ENCODE measurements at places on chromosomes 12 and 14.
A peak's percentile ranks its signal among the peaks of the same experiment; 100 is the strongest.

GRCh38 chr12:69003991-69004390 lies 71.0 kb upstream of the CPM start:
- DNase-seq, result no peak

GRCh38 chr14:72527591-72527990 lies 366.3 kb downstream of the DPF3 start:
- no peak for DNase-seq

- no peak for DNase-seq
Observed at GRCh38 chr14:54455363-54455762, 14.2 kb upstream of the CNIH1 start.

GRCh38 chr12:34287437-34287836 lies 265.1 kb downstream of the ALG10 start:
- no peak for DNase-seq

DNA sequence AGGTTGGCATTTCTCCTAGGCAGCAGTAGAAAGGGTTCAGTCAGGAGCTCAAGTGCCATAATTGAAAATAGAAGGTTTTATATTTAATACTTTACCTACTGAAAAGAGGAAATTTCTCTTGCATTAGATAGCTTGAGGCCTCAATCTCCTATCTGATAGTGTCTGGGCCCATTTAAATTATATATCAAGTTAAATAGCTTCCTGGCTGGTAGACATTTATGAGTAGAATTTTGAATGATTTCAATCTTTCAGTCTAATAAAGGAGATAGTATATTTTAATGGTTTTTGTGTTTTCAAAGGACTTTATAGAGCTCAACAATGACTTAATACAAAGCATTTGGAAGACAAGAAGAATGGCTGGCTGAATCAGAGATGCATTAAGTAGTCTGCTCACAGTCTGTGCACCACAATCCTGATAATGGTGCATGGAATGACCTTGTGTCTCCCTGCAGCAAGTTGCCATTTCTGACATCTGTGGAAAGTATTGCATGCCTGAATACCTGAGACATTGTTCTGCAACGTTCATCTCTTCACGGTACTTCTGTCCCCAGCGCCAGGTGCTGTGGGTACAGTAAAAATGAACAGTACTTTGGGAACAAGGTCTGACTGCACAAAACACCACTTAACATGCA lies 974.1 kb downstream of the TMTC2 start:
- DNase-seq, result no peak

GRCh38 chr14:100902295-100903133 lies 1.0 kb downstream of the RTL1 start:
- no peak for DNase-seq

DNA sequence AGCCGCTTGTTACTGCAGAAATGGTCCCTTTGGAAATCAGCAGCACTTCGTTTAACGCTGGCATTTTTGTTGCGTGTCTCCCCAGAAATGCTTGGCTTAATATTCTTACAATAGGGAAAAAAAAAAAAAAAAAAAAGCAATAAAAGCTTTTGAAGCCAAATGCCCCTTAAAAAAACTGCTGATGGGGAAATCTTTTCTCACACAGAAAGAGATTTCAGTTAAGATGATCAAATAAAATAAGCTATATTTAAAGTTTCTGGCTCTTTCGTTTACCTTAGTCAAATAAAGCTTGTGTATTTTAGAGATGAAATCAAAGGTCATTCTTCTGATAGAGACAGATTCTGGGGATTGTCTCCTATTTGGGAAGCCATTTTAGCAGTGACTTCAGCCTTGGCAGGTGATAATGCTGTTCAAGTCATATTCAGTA lies 52.4 kb upstream of the FRS2 start:
- DNase-seq, result no peak

- no peak for DNase-seq
Observed at GRCh38 chr14:27072589-27072988, 474.8 kb upstream of the NOVA1 start.

- DNase-seq, result peak; percentile 27
Observed at GRCh38 chr14:64880221-64881121, 764 bp upstream of the SPTB start.

- no peak for DNase-seq
Observed at GRCh38 chr12:115975411-115975810, 302.1 kb downstream of the MED13L start.

GRCh38 chr14:54669721-54670561 lies 103.0 kb downstream of the SAMD4A start:
- no peak for DNase-seq

DNA sequence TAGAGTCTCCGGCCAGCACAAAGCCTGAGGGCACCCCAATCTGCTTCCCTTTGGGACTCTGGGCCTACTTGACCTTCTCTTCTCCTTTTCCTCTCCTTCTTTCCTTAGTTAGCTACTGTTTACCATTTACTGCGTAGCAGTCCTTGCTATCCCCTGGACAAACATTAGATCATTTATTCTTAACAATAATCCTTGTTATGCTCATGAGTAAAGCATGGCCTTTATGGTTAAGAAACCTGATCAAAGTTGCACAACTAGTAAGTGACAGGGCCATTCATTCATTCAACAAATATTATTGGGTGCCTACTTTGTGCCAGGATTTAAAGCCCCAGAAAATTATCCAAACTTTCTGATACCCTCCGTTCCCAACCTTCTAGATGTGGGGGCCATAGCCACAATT lies 3.2 kb upstream of the HDAC7 start:
- no peak for DNase-seq

- no peak for DNase-seq
Observed at GRCh38 chr14:31752867-31753661, 191.9 kb downstream of the NUBPL start.

GRCh38 chr14:68779761-68780323 lies 13.0 kb downstream of the ZFP36L1 start:
- DNase-seq, result no peak

DNA sequence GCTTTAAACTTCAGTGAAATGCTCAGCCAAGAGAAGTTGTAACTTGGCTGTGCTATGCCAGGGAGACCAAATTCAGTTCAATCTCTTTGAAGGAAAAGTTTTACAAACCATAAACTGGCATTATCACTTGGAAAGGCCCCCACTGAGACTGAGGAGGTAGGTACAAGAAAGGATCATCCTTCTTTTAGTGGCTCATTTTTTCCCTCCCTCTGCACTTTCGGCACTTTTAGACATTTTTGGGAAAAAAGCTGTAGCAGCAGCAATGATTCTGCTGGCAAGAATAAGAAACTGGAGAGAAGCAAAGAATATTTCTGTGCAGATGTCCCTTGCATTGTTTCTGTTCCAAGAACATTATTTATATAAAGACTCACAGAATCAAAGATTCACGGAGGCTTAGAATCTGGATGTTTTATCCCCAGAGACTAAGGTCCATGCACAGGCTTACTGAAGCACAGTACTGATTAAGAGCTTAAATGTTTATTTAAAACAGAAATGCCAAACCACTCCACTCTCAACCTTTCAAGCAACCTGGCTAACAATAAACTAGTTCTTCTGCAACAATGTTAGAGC lies 12.3 kb downstream of the ZC2HC1C start:
- no peak for DNase-seq

DNA sequence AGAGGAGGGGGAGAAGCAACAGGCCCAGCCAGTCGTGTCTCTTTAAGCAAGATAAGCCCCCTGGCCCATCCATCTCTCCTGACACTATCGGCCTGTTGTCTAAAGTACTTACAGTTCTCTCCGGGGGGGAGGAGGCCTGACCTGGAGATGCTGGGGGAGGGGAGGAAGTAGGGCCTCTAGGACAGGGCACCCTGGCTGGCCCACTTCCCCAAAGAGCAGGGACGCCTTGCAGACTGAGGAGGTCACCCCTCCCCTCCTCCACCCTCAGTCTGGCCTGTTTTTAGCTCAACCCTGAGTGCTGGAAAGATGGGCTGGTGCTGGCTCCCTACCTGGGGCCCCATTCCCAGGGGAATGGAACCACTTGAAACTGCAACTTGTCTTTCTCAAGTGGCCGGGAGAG lies 70.3 kb downstream of the TBX5 start:
- no peak for DNase-seq

GRCh38 chr12:13211191-13211858 lies 14.8 kb downstream of the EMP1 start:
- no peak for DNase-seq

- no peak for DNase-seq
Observed at GRCh38 chr12:14958361-14959125, 2.9 kb downstream of the ARHGDIB start.

DNA sequence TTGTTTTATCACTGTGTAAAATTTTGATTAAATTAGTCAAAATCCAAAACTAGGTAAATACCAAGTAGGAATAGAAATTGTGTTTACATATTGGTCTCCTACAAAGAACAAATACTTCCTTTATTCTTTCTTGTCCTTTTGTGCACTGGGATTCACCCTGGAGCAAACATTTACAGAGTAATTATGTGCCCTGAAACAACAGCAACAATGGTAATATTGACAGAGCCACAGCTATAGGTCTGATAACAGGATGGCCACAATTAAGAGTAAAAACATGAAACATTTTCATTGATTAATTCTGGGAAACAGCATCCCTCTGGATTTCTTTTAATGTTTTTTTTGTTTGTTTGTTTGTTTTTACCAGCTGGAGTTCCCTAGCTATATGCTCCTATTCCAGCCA lies 61.2 kb downstream of the SLC38A6 start:
- DNase-seq, result no peak

DNA sequence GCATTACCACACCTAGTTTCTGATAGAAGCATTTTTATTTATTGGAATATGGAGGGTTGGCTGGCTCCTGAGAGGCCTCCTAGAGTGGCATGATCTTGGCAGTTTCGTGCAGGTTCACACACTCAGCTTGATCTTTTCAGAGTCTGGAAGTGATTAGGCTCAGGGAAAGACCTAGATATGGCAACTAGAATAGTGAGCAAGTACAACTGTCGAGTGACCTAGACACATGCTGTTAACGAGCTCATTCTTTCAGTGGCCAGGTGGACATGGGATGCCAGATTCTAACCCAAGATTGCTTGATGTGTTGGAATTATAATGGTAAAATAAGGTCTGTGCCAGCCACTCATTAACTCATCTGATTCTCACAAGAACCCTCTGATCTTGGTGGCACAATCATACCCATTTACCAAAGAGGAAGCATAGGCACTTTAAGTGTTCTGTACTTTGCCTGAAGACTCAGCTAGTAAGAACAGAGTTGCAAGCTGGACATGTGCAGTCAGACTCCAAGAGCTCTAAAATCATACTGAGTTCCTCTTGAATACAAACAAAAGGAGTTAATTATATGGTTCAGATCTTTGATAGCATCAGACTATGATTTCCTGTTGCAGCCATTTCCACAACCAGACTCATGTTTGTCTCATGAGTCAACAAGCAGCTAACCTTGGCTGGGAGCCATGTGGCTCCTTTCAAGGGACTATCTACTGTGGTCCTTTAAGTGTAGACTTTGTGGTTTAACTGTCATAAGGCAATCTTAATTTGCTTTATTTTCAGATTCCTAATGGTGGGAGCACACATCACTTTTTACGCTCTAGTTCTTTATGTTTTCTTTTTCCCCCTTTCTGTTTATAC lies 144.2 kb downstream of the PLEKHA5 start:
- peak; percentile 13 for DNase-seq

DNA sequence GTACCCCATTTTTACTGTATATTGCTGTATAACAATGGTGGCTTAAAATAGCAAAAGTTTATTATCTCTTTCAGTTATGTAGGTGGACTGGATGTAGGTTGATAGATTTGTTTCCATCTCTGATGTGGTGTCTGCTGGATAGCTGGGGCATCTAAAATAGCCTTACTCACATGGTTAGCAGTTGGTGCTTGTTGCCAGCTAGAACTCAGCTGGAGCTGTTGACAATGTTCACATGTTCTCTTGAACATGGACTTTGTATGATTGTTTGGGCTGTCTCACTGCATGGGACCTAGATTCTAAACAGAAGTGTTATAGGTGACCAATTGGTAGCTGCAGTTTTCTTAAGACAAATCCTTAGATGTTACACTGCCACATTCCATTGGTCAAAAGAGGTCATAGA lies 126.9 kb downstream of the GPHN start:
- no peak for DNase-seq

DNA sequence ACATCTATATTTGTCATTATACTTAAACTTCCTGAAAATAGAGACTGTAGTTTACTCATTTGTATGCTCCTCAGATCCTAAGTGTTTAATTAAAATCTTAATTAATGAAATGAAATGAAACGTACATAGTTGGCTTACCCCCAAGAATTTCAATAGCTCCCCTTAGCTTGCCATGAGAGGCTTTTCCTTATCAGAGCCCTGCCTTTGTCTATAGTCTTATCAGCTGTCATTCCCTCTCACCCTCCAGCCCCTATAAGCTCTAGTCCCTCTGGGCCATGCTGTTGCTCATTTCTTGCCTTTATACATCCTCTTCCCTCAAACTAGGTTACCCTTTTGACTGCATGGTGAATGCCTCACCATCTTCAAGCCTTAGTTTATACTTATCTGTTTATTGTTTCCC lies 1.1 kb upstream of the RTRAF start:
- DNase-seq, result no peak

DNA sequence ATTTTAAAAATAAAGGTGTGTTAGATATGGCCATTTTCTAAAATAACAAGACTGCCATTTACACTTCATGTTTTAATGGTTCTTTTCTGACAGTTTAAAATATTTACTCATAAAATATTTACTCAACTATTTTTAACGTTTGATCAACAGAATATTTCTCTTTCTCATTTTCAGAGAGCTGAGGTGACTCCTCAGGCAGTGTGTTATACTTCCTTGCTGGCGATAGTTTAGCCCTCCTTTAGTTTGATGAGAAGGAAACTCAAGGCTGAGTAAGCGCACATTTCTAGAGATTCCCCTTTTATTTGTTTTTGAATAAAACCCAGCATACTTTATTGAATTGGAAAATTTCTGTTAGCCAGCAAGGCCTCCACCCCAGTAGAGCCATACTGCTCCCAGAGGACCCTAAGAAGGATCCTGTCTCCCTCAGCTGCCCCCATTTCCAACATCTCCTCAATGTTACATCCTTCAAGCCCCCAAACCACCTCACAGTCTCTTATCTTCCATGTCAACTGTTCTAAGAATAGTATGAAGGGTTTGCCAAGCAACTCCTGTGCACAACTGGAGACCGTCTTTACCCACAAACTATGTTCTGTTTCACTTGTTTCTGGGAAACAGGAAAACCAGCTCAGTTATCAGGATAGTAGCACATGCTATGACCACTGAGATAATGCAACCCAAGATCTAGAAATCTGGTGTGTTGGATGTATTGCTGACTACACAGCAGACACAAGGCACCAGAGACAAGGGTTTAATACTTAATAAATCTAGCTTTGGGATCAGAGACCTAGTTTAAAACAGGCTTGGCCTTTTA lies 129.5 kb downstream of the STXBP6 start:
- no peak for DNase-seq

- no peak for DNase-seq
Observed at GRCh38 chr14:102451064-102451352, 58.6 kb downstream of the ANKRD9 start.

- no peak for DNase-seq
Observed at GRCh38 chr12:106113446-106113823, 25.3 kb downstream of the NUAK1 start.

- no peak for DNase-seq
Observed at GRCh38 chr14:68476212-68477109, 316.4 kb downstream of the ZFP36L1 start.

GRCh38 chr12:43653289-43653915 lies 101.4 kb upstream of the ADAMTS20 start:
- no peak for DNase-seq
